ENCODE measurements at places on chromosomes 12 and 14.

GRCh38 chr12:96194576-96194889, 358 bp downstream of the ELK3 start:
- DNase-seq = no peak

- no peak for DNase-seq
Observed at GRCh38 chr12:80939231-80939950, 1.7 kb upstream of the LIN7A start.

DNA sequence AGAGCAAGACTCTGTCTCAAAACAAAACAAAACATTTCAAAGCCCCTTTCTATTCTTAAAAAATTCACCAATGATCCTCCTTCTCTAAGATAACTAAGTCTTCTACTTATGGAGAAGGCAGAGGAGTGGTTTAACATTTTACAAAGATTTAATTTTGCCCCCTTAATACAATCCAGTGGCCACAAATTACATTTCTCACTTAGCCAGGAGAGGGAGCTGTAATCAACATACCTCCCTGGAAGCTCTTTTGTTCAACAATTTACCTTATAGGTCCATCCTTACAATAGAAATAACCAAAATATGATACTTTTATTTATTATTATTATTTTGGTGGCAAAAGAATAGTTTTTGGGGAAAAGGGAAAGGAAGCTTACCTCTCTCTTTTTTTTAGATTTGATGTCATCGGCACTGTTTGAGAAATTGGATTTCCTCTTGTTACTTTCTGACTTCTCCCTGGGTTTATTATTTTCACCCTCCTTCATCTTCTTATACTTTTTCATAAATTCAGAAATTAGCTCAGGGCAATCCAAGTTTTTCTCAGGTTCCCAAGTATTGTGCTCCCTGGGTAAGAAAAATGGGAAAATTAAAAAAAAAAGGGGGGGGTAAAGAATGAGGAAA, 28.1 kb downstream of the CBX5 start:
- no peak for DNase-seq

- no peak for DNase-seq
Observed at GRCh38 chr14:30584058-30584630, 25.2 kb downstream of the G2E3 start.

- no peak for DNase-seq
Observed at GRCh38 chr12:26524862-26525465, 308.0 kb downstream of the ITPR2 start.

DNA sequence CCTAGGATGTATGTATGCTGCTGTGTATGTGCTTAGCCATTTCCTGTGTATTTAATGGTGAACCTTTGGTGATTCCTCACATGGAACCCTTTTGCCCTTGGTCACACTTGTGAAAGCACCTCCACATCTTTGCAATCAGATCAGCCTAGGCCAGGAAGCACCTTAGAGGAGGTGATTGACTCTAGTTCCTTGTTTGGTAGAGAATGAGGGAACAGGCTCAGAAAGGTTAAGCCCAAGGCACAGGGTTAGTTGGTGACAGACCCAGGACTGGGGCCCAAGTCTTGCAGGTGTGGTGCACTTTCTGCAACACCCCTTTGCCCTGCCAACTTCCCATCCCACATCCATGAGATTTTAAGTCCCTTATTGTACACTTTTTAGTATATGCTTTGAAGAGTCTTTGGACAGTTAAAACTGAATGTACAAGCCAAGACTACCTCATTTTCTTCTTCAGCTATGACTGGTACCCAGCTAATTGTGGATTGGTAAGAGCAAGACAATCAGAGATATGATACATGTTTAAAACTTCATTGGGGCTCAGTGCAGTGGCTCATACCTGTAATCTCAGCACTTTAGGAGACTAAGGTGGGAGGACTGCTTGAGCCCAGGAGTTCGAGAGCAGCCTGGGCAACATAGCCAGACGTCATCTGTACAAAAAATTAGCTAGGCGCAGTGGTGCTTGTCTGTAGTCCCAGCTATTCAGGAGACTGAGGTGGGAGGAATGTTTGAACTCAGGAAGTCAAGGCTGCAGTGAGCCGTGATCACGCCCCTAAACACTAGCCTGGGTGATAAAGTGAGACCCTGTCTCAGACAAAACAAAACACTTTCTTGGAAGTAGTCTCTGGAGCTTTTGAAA, 71.1 kb downstream of the RASSF3 start:
- no peak for DNase-seq

- DNase-seq = no peak
Observed at GRCh38 chr12:48027183-48028002, 23.1 kb upstream of the COL2A1 start.

All from stimulated activated CD8-positive, alpha-beta memory T cell treated with anti-CD3 and anti-CD28 coated beads, Interleukin-4, amount 100 ng/mL, for 1 hour (primary cell).